ENCODE measurements at places on chromosomes 16 and 17.

DNA sequence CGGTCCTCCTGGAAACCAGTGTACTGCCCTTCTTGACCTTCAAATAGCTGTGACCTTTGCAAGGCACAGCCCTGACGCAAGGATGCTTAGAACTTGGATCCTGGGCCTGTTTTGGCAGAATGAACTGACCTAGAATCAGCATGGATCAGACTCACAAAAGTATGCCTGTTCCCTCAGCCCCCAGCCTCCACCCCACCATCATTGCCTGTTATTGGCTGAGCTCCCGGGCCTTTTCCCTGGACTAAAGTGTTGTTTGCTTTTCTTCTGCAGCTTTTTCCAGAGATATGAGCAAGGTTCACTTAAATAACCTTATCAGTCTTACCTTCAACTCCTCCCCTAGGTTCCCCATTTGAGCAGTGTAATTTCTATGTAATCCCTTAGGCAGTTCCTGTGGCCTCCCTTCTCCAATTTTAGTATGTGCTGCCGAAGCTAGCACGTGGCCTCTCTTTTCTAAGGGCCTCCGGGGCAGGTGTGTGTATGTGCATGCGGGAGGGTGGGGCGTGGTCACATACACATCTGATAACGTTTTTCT, 347.4 kb downstream of the MAF start:
- H3K27ac ChIP-seq = no peak overlapping the region
- peaks cover 10% of the 10 kb centered on the region for H3K4me1 ChIP-seq
- H3K27me3 ChIP-seq = peaks cover 2% of the 10 kb centered on the region
- no peaks in the 10 kb centered on the region for H3K36me3 ChIP-seq
- no peak for DNase-seq

DNA sequence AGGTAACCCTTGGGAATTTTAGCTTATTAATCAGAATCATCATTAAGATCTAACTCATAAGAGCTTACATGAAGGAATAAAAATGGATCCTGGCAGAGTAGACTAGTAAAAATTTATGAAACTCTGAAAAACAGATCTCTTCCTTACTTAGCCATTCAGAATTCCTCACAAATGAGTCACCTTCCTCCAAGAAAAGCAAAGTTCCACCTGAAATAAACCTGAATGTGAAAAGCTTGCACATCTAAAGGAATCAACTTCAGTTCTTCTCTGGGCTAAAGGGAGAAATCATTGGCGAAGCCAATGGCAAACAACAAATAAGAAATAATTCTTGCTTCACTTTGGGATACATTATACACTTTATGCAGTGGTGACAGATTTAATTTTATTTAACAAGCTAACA, 22.7 kb downstream of the MYO1D start:
- H3K27me3 ChIP-seq = peaks cover 6% of the 10 kb centered on the region
- no peaks in the 10 kb centered on the region for H3K4me1 ChIP-seq
- H3K36me3 ChIP-seq = no peaks in the 10 kb centered on the region
- DNase-seq = no peak

DNA sequence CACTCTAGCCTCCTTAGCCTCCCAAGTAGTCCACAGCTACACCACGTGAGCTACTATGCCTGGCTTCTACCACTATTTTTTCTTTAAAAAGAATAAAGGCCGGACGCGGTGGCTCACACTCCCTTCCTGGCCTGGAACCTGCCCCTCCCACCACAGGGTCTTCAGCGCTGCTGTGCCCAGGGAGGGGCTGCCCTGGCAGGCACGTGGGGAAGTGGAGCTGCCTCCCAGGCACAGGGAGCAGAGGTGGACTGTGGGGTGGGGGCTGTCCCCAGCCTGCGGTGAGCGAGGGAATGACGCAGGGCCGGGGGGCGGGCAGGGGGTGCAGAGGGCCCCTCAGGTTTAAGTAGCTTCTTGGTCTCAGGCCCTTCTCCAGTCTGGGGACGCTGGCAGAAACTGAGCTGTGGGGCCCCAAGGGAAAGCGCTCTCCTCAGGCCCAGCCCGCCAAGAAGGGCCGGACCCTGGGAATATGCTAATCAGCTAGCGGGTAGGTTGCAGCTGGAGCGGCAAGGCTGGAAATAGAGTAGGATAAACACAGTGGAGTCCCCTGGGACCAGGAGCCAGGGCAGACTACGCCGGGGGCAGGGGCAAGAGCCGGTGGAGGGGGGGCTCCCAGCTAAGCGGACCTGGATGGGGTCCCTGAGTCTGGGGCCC, 46.8 kb downstream of the TIMM22 start:
- H3K4me3 ChIP-seq = no peak overlapping the region
- peaks cover 32% of the 10 kb centered on the region for H3K36me3 ChIP-seq
- no peak for DNase-seq
- no peaks in the 10 kb centered on the region for H3K27me3 ChIP-seq
- H3K27ac ChIP-seq = no peak overlapping the region

GRCh38 chr17:1730326-1731193, 6.1 kb downstream of the WDR81 start:
- no peaks in the 10 kb centered on the region for H3K27me3 ChIP-seq
- H3K4me1 ChIP-seq = peaks cover 16% of the 10 kb centered on the region
- DNase-seq = no peak
- H3K4me3 ChIP-seq = no peak overlapping the region

- no peaks in the 10 kb centered on the region for H3K36me3 ChIP-seq
- H3K27me3 ChIP-seq = no peaks in the 10 kb centered on the region
- DNase-seq = no peak
- no peak overlapping the region for H3K4me3 ChIP-seq
- no peak overlapping the region for H3K27ac ChIP-seq
- no peaks in the 10 kb centered on the region for H3K4me1 ChIP-seq
Measured at GRCh38 chr17:71392715-71393567, 727.9 kb upstream of the SOX9 start.

GRCh38 chr17:34254651-34255380, at the start of gene CCL2:
Gene CCL2, plus strand, starts transcription at chr17:34255285. Its CDS starts 65 bp downstream, at chr17:34255350.
- no peak within 1 kb of the TSS for H3K4me3 ChIP-seq
- H3K4me1 ChIP-seq = peaks cover 5% of the 10 kb centered on the region
- no peak within 1 kb of the TSS for H3K27ac ChIP-seq
- H3K36me3 ChIP-seq = no peaks in the 10 kb centered on the region
- no peak for DNase-seq

DNA sequence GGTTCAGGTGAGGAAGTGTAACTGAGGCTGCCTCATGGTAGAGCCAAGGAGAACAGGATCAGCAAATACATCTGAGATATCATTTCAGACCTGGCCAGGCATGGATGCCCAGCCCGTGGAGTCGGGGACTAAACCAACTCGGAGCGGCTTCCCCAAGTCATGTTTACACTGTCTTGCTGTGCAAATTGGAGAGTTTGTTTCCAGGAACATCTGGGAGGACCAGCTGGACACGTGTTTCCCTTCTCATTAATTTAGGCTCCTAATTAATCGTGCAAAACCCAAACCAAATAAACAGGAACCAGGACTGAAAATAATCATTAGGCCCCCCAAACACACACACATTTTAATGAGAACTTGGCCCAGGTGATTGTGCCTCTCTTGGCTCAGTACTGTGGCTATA, 70.9 kb upstream of the SALL1 start:
- H3K4me1 ChIP-seq = no peaks in the 10 kb centered on the region
- no peaks in the 10 kb centered on the region for H3K36me3 ChIP-seq
- no peak overlapping the region for H3K27ac ChIP-seq
- no peak overlapping the region for H3K4me3 ChIP-seq
- no peak for DNase-seq

All from activated CD4-positive, alpha-beta memory T cell treated with anti-CD3 and anti-CD28 coated beads, Interleukin-2, amount 10 ng/mL, durations not matched to agents 7 days and 5 days (primary cell).